Fibroblast of upper back skin (primary cell): ENCODE measurements at places on chromosomes 7 and 10.

GRCh38 chr10:93601146-93601773 is at the start of gene RBP4:
Gene RBP4, minus strand, starts transcription at chr10:93601235. Its CDS starts 207 bp downstream, at chr10:93601028.
- DNase-seq: no peak

DNA sequence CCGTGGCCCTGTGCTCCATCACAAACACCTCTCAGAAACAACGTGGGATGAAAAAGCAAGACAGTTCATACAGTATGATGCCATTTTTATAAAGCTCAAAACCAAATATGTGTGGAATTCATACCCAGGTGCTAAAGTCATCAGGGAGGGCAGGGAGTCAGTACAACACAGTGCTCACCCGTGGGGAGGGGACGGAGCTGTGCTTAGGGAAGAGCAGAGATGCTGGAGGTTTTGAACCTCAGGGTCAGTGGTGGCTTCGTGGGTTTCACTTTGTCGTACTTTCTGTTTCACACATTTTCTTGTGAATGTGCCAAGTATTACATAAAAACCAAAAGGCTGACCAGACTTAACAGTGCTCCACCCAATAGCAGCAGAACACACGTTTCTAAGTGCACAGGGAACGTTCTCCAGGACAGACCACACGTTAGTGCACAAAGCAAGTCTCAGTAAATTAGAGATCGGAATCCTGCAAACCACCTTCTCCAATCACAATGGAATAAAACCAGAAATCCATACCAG is 21.2 kb downstream of the ZMIZ2 start:
- DNase-seq: peak; percentile 71

GRCh38 chr10:71708301-71708703 is 11.3 kb downstream of the C10orf105 start:
- DNase-seq: peak; percentile 10

GRCh38 chr10:22321924-22322640 is 1.2 kb downstream of the BMI1 start:
- DNase-seq: no peak

- DNase-seq: peak; percentile 70
These were observed 85.9 kb upstream of the PLXDC2 start for GRCh38 chr10:19730167-19730906.

GRCh38 chr7:94307399-94308048 is 87.2 kb upstream of the COL1A2 start:
- DNase-seq: no peak

DNA sequence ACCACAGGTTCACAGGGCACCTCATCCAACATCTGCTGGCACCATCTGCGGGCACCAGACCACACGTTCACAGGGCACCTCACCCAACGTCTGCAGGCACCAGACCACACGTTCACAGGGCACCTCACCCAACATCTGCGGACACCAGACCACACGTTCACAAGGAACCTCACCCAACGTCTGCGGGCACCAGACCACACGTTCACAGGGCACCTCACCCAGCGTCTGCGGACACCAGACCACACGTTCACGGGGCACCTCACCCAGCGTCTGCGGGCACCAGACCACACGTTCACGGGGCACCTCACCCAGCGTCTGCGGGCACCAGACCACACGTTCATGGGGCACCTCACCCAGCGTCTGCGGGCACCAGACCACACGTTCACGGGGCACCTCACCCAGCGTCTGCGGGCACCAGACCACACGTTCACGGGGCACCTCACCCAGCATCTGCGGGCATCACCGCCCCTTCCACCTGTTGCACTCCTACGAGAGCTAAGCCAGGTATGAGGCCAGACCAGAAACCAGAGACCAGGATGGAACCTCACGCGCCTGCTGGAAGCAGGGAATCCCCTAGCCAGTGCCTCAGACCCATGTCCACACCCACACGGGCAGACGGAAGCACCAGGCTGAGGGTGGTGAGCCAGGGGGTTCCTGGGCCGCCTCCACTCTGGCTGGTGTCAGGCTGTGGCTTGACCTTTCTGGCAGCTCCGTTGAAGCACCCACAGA is 182.8 kb downstream of the MAD1L1 start:
- DNase-seq: no peak

GRCh38 chr7:128890306-128891109 is 20.0 kb downstream of the KCP start:
- no peak for DNase-seq

DNA sequence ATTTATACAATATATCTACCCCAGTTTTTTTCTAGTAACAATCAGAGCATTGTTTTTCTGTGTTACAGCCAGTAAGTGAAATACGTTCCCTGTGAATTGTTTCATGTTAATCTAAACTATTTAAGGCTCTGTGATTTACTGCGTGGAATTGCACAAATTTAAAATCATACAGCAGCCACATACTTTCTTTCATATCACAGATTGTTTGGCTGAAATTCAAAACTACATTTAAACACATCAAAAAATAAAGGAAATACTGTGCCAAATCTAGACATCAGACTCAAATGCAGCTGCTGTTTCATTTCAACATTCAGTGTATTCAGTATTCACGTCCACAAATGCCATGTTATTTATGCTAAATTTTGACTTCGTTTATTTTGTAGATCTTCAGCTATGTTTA is 242.6 kb upstream of the HGF start:
- DNase-seq: peak; percentile 39

DNA sequence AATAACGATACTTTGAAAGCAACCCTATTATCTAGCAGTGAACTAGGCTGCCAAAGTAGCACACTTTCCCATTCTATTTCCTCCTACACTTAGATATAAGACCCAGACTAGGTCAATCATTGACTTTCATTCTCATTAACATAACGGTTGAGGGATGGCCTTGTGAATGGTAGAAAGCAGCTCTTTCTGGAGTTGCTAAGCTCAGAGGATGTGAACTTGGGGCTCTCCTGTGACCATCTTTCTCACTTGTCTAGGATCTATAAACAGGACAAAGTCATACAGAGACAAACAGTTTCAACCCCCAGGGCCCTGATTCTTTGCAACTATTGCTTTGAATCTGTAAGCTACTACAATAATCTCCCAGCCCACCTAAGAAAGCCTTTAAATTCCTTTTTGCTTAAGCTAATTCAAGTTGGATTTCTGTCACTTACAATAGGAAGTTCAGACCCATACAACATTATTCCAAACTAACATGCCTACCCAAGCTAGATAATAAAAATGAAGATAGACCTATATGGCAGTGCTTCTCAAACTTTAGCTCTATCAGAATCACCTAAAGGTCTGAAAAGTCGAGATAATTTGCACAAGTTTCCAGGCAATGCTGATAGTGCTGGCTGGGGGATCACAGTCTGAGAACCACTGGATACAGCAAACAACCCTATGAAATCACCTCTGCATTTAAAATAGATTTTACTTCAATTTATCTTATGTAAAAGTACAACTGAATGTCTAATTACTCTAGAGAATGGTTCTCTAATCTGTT is 16.7 kb downstream of the P4HA1 start:
- DNase-seq: no peak

DNA sequence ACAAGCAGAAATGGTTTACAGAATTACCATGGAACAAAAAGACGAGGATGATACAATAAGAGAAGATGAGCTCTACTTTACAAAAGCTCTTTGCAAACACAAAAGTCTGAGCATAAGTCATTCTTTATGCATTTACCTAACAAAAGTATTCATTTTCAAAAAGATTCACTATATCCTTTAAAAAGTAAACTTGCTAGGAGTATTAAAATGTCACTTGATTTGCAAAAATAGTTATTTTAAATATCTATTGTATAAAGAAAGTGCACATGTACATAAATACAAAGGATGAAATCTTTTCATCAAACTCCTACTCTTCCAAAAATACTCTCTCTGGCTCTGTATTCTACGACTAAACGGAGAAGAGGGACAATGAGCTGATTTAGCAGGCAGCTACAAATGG is 146.4 kb upstream of the STEAP1 start:
- DNase-seq: no peak

- DNase-seq: no peak
These were observed 32.6 kb upstream of the CHCHD3 start for GRCh38 chr7:133114519-133114918.

GRCh38 chr10:112732277-112732921 is 217.6 kb upstream of the TCF7L2 start:
- peak; percentile 56 for DNase-seq

- DNase-seq: no peak
These were observed 98.1 kb downstream of the MYOF start for GRCh38 chr10:93384006-93384405.

DNA sequence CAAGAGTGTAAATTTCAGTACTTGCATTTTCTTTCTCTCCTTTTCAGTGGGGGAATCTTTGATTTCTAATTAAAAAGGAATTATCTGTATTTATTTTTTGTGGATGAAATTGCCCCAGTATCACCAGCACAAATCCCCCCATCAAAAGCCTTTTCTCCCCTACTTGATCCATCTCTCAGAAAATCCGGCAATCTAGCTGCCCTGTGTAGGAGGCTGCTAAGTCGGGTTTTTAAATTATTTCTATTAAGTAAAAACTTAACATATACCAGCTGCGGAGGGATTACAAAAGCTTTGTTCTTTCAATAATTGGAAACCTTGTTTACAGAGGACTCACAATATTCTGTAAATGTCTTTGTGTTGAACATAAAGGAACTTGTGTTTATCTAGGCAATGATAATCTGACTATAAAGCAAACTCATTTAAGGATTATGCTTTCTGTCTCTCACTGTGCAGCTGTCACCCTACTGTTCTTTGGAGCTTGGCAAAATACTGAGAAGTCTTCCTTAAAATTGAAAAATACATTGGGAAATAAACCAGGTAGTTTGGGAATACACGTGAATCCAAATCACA is 177.4 kb upstream of the PRR15 start:
- no peak for DNase-seq

- DNase-seq: peak; percentile 97
These were observed 944 bp downstream of the PCOLCE start for GRCh38 chr7:100602889-100603725.

- no peak for DNase-seq
These were observed 139.5 kb upstream of the FZD8 start for GRCh38 chr10:35781643-35782035.

DNA sequence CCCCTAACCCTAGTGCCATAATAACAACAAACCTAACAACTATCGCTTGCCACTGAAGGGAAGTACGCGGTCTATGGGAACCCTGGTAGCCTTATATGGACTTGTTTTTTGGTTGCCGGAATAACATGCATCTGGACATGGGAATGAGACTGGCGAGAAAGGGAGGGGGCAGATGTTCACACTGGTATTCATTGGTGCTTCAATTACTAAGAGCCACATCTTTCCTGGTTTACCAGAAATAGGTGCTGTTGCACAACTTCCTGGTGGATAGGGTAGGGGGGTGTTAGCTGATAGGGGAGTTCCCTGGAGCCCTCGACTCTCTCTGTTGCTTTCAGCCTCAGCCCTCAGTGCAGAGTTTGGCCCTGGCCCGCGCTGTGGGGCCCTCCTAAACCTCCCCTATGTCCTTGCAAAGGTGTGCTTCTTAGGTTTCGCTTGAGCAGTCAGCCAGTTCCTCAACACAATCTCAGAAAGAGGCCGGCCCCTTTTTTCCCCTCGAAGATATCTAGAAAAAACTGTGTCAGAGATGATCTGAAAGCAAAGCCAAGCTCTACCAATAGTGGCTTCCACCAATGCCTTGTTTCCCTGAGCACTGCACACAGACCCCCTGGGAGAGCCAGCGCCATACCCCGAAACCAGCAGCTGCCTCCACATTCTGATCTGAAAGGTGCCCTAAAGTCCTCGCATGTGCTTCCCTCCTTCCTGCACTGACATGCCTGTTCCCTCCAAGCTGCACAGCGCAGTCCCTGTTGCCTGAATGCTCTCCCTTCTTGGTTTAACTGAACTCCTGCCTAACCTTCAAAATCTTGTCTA is 13.5 kb downstream of the TBXAS1 start:
- no peak for DNase-seq

GRCh38 chr10:103514244-103514643 is 20.7 kb downstream of the NEURL1 start:
- no peak for DNase-seq

- DNase-seq: no peak
These were observed 106.4 kb upstream of the GJD4 start for GRCh38 chr10:35498693-35499092.

DNA sequence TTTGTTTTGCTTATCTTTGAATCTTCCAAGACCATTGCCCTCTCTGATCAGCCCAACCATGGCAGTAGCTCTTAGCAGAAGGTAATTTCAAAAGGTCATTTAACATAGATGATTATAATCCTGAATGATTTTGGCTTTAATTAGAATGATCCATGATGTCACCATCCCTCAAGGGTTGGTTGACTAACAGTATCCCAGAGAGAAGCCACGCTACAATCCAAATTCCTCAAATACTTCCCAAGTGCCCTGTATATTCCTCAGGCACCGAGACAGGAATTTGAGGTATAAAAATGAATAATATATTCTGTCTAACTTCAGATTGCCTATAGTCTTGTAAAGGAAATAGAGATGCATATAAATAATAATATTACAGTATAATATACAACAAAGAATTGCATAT is 42.1 kb upstream of the TMEM196 start:
- peak; percentile 13 for DNase-seq

DNA sequence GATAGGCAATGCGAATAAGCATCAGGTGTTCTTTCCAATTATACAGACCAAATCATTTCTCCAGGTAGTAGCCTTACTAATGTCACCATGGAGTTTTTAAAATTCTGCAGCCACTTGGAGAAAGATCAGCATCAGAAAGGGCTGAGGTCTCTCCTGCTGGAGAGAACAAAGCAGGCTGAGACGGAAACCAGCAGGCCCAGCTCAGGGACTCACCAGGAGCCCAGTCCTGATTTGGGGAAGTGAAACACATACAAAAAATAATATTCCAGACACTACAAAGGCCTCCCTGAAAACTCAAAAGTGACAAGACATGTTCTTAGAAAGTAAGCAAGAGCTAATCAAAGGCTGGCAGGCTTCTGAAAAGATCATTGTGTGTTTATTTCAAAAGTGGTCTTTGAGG is 207.1 kb upstream of the GHITM start:
- DNase-seq: no peak

DNA sequence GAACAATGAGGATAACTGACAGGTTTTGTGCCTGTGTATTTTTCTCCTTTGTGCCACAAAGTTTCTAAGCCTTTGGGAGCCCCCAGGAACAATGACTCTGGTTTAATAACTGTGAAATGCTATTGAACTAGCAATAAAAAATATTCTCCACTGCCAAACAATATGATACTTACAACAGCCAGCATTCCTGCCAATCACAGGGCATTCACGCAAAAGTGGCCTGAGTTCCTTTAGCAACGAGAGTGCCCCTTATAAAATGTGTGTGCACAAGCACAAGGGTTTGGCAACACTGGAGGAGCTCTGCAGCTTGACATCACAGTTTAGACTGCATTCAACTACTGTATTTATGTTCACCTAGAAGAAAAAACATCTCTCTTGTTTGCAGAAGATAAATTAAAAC is 412.9 kb upstream of the NFE2L3 start:
- no peak for DNase-seq

GRCh38 chr10:57992321-57993077 is 275.2 kb downstream of the IPMK start:
- peak; percentile 44 for DNase-seq

DNA sequence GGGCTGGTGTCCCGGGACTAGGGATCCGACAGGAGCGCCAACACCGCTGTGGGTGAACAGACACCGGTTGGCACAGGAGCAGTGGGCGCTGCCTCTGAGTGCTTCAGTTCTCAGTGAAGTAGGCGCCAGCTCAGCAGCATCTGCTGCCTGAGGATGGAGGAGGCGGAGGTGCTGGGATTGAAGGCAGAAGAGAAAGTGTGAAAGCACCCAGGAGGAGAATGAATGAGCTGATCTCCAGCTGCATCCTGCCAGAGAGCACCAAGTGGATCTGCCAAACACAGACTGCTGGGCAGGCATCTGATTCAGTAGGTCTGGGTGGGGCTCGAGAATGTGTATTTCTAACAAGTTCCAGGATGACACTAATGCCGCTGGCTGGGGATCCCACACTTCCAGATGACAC is 74.5 kb downstream of the LANCL2 start:
- DNase-seq: no peak

- no peak for DNase-seq
These were observed 973 bp downstream of the PPP3CB start for GRCh38 chr10:73494877-73495225.
